ENCODE measurements at places on chromosomes 3 and 15.

DNA sequence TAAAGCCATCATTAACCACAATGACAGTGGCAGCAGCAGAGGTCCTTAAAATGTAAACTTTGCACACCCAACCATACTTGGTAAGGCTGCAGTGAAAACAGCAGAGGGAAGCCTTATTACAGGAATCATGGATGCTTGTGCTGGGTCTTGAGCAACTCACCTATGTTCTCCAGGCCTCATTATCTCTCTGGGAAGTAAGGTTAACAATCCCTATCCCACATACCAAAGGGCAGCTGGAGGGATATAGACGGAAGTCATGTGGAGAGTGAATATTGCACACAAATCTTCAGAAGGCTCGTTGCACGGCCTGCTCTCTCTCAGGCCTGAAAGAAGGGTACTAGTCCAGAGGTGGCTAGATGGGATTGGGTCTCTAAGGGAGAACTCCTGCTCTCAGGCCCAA, 25.8 kb upstream of the CELF6 start:
- DNase-seq = no peak

DNA sequence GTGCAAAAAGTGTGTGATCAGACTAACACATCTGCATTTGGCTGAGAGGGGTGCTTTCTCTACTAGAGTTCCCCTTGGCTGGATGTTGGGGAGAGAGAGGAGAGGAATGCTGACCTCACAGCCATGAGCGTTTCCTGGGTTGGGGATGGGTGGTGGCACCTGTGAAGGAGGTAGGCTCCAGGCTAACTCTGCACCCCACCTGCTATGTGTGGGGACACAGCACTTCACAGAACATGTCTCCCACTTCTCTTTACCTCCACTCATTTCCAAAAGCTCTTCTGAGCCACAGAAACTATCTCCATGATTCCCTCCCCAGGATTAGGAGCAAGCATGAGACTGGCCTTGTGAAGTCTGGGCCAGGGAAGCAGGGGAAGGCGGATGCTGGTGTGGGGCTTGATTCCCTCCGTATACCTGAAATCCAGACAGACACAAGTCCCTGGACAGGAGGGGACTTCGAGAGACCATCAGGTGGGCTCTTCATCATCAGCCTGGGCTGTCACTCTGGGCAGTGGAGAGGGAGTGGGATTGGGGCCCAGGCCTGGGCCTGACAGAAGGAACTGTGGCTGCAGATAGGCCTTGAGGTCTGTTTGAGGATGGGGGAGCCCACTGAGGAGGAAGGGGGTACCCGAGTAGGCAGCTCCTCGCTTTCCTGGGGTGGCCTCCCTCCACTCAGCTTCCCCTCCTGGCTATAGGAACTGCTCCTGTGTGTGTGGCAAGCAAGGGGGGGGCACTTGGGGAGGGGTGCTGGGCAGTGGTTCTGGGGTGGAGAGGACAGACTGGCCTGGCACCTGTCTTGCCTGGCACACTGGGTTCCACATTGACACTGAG, 40.7 kb downstream of the FEM1B start:
- DNase-seq = no peak

DNA sequence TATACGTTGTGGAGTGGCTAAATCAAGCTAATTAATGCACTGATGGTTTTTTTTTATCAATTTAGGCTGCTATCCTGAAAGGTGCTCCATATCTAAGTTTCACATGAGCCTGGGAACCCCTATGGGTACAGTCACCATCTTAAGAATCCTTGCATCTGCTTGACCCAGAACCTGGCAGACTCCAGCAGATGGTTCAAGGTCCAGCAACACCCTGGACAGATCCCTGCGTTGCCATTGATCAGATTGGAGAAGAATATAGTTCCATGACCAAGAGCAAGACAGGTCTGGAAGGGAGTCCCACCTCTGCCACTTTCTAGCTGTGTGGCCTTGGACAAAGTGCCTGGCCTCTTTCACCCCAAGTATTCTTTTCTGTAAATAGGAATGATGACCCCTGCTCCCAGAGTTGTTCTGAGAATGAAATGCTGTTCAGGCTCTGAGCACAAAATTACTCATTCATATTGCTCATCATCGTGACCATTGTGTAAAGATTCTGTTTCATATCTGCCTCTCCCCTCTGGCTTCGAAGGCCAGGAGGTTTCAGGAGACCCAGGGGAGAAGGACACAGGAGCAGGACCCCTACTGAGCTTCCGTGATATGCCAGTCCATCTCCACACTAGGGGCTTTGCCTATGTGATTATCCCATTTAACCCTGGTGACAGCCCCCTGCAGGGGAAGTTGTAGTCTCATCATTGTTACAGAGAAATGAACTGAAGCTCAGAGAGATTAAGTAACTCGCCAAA, 30.0 kb upstream of the TSEN2 start:
- DNase-seq = no peak

DNA sequence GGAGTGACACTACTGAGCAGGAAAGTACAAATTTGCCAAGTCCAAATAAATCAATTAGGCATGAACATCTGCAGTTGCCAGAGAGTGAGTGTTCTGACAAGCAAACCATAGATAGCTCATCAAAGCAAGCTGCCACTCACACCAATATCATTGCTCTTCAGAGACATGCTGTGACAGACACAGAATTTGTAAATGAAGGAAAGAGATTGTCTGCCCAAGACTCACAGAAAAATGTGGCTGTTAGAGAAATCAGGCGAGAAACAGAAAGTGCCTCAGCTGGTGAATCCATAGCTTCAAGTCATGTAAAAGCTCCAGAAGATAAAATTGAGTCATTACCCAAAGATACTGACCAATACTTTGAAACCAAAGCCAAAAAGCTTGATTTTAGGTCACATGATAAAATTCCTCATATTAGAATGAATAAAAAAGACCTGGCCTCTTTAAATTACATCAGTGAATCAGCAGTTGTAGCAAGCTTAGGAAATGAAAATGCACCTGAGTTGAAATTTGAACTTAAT, 50.8 kb downstream of the CRYBG3 start:
- no peak for DNase-seq

DNA sequence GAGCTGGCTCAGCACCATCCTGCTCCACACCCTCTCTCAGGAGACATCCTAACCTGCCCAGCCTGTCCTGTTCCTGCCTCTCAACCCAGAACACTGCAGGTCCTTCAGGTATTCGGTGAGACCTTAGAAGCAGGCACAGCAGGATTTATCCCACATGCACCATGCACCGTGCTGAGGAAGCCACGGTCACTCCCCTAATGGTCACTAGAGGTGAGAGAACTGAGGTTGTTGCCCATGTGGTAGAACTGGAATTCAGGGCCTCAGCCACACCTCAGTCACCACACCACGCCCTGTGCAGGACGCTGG, 36.9 kb downstream of the APBA2 start:
- no peak for DNase-seq

DNA sequence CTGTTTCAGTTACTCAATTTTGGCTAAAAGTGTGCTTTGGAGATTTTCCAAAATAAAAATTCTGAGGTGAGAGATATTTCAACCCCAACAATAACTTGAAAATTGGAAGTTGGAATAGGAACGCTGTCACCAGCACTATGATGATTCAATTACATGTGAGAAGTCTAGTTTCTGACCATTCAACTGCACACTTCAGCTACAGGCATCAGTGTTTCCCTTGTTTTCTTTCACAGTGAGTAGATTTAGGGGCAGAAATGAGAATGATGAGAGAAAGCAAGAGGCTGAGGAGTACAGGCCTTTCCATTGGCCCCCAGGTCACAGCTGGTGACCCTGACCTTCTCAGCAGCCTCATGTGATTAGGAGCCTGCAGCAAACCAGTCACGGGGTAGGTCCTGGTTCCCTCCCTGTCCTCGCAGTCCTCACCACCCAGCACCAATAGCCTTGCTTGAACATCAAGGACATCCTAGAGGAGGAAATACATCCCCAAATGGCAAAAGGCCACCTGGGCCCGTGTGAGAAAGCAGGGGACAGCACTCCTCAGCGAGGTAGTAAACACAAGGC, 10.0 kb upstream of the FILIP1L start:
- no peak for DNase-seq

GRCh38 chr15:36301947-36302346, 277.5 kb upstream of the CDIN1 start:
- DNase-seq = no peak

DNA sequence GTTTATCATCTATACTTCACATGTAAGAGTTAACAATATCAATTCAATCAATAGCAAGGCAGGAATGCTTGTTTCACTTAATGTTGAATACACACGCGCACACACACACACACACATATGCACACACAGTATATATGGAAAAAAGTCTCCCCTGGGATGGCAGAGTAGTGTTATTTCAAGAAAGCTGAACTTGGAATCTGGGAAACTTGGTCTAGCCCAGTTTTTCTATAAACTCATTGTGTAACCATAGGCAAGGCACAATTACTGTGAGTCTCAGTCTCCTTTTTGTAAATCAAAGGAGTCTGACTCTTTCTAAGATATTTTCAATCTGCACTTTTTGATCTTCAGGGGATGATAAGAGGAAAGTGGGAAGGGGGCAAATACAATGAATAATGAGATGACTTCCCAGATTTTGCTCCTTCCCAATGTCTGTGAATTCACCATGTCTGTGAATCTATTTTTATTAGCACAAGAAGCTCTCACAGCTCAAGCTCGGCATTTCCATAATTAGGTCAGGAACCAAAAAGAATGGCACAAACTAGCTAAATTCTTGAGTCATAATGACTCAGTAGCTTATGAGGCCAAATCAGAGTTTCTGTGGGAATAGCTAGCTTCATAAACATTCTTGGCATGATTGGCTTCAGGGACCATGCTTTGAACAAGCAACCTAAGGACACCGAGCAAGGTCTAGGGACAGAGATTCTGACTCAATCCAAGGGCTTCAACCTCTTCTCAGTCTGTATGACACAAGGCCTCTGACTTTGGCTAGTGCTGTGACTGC, 227.4 kb upstream of the DCBLD2 start:
- DNase-seq = no peak

GRCh38 chr3:54123776-54124196, 1.4 kb downstream of the CACNA2D3 start:
- DNase-seq = no peak

DNA sequence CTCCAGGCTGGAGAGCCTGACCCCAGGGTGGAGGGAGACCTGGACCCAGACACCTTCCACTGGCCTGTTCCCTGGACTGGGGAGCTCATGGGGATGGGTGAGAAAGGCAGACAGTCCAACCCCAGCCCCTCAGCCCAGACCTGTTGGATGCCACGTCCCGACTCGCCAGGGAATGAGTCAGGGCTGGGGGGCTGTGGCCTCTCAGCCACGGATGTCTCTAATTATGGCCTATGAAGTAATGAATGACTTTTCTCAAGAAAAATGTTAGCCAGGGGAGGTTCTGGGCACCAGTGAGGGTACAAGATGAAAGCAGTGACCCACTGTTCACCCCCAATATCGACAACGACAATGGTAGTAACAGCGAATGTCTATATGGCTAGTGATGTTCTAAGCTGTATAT, 107.0 kb upstream of the RPL32 start:
- no peak for DNase-seq

DNA sequence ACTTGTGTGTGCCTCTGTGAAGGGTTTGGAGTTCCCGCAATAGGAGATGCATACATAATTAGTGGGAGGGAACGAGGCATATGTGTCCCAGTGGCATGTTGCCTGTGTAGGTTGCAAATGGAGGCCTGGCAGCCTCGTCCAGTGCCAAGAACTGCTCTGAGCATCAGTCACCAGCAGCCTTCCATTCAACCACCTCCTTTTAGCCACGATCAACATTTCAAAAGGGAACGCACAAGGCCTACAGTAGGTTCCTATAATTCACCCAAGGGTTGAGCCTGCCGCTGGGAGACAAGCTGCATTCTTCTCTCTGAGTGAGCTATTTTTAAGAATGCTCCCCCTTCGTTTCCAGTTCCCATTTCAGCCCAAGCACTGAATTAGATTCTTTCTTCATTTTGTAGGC, 78.8 kb upstream of the CTNNB1 start:
- no peak for DNase-seq

DNA sequence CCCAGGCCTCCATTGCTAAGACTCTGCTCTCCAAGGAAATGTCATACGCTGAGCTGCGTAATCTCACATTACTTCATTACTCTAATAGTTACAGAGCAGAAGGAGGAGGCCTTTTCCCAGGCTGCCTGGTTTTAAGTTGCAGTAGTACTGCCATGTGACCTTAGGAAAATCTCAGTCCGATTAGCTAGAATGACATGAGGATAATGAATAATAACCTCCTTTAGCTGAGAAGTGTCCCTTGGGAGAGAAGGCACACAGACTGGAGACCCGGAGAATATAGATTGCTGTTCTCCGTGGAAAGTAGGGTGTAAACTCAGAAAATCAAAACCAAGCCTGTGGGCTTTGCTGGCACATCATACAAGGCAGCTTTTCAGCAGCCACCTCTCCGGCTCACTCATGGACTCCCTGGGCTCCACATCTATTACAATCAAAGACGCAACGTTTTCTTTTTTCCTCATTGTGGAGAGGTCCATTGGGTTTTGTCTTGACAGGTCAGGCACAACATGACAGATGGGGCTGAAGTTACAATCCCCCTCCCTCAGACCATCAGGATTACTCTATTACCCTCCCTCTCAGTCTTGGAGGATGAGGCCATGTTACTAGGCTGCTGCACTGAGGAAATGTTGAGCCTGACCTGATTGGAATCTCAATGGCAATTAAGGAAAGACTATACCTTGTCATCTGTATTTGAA, 134.8 kb upstream of the MB21D2 start:
- DNase-seq = no peak

DNA sequence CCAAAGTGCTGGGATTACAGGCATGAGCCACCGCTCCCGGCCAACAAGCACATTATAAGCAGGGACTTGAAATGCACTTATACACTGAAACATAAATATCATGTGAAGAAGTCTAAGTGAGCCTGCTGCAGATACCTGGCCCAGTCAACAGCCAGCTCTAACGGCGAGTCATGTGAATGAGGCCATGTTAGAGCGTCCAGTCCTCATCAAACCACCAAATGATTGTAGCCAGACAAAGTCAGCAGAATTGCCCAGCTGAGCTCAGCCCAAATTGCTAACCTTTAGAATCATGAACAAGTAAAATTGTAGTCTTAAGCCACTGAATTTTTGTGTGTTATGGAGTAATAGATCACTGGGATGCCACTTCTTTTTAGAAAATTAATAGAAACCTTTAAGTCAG, 37.8 kb upstream of the UACA start:
- DNase-seq = no peak

DNA sequence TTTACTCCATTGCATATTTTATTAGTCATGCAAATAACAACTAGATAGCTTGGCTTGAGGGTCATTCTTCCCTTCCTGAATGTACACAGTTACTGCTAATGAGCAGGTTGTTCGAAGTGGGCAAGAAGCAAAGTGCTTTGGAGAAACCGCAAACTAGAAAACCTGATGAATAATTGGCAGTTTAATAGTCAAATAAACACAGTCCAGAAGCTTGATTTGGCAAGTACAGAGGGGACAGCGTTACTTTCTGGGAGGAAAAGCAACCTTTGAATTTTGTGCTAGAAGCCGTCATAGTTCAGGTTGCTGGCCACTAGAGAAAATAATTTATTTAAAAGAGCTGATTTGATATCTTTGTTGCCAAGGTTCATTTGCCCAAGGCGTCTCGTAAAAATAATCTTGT, 94.9 kb downstream of the MFSD1 start:
- no peak for DNase-seq
